Stomach (tissue), 19 donors: ENCODE measurements at places on chromosomes 11 and 22. TPM values are rescaled to one million over a fixed set of nuclear protein-coding genes. Genes with fewer than 3 reads are reported as not detected.

DNA sequence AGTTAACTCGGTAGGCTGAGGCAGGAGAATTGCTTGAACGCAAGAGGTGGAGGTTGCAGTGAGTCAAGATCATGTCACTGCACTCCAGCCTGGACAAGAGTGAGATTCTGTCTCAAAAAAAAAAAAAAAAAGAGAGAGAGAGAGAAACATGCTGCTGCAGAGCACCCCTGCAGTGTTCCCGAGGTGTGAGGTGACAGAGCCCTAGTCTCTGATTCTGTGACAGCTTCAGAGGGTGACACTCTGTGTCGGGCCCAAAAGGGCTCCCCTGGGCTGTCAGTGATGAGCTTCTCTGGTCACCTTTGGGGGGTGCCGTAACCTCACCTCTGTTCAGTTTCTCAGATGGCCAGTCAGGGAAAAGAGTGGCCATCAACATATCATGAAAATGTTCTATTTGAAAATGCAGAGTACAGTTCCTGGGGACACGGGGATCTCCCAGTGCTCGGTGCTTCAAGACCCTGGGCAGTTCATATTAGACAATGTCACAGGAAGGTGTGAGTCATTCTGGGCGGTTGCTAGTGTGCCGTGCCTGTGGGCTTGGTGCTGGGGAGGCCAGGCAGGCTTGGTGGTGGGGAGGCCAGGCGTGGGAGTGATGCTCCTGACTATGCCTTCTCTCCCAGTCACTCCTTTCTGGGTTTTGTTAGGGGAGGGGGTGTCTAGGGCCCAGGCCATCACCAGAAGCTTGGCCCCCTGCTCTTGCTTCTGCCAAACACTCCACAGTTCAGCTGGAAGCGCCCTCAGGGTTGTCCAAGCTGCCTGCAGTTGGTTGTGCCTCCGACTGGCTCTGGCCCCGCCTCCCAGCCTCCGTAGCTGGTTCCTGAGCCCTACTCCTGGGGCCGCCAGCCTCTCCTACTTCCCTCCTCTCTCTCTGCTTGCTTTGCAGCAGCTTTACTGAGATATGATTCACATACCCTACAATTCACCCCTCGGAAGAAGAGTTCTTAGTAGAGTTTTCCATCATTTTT, 52.5 kb upstream of the CLDN5 start:
- DNase-seq: no peak

- no peak for DNase-seq
Observed at GRCh38 chr22:39898997-39899396, 1.9 kb upstream of the GRAP2 start.

- no peak for DNase-seq
Observed at GRCh38 chr11:59459916-59460315, 3.2 kb downstream of the OR4D6 start.

DNA sequence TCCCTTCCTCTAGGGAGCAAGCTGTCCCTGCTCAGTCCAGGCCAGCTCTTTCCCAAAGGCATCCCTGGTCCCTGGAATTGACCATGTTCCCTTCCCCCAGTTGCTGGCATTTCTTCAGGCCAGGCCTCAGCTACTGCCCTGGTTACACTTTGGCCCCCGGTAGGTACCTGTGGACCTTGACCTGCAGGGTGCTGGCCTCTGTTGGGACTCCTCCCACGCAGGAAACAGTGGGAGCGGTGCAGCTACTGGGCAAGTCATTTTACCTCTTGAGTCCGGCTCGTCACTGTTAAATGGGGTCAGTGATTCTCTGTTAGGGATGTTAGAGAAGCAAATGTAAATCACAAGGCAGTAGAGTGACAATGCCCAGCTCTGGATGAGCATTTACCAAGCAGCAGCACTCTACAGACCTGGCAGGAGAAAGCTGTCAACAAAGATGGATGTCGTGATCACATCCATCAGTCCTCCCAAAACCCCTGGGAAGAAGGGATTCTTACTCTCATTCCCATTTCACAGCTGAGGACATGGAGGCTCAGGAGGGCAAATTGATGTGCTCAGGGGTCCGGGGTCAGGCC, 16.9 kb downstream of the MYO7A start:
- DNase-seq: peak; percentile 33

DNA sequence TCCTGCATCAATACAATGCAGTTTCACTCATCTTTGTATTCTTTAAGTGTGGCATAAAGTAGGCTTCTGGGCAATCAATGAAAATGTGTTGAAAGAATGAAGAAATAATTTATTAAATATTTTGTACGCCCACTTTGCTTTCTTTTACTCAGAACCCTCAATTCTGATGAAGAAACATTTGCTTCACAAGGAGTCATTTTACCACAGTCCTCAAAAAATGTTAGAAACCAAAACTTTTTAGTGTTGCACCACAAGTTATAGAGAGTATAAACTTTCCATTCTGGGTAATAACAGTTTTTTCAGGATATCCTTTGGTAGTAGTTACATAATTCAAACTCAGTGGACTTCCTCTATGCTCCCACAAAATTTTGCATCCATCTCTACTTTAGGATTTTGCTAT, 360.5 kb downstream of the DLG2 start:
- DNase-seq: no peak

DNA sequence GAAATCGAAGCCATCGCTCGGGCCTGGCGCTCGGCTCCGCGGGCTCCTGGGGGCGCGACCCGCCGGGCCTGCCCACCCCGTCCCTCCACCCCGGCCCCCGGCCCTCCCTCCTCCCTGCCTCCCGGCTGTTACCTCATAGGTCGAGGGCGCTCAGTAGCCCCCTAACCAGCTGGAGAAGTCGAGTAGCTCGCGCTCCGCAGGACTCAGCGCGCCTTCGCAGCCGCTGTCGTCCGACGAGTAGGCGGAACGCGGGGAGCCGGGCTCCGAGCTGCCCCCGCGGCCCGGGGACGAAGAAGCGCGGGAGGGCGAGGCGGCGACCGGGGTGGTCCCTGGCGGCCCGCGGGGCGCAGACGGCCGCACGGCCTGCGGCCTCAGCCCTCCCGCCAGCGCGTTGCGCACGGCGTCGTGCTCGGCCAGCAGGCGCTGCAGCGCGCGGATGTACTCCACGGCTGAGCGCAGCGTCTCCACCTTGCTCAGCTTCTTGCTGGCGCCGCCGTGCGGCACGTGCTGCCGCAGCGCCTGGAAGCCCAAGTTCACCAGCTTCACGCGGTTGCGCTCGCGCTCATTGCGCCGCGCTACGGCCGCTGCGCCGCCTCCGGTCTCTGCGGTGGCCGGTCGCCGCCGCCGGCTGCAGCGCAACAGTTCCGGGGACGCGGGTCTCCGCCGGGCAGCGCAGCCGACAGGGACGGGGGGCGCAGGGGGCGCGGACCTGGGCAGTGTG, 627 bp downstream of the ASCL2 start:
- peak; percentile 74 for DNase-seq

GRCh38 chr11:14927146-14927545, 35.1 kb upstream of the CYP2R1 start:
- DNase-seq: no peak

GRCh38 chr11:74002832-74003231, 6.1 kb downstream of the UCP3 start:
- no peak for DNase-seq

DNA sequence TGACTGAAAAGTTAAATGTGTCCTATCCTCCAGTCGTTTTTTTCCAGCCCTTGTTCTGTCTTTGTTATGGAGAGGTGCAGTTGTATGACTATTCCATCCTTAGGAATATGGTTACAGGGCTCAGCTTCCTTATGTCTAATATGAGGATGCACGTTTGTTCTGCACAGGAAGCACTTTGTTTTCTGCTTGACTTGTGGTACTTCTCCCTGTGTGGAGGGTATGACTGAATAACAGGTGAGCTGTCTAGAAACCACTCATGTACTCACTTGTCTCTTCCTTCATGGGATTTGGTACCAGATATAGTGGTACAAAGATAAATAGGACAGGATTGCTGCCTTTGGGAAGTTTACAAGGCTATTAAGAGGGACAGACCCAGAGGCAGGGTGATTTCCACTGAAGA, 17.4 kb downstream of the CABIN1 start:
- DNase-seq: no peak

- DNase-seq: no peak
Observed at GRCh38 chr11:45554230-45554967, 111.0 kb downstream of the CHST1 start.

GRCh38 chr11:64643920-64644646, 53.1 kb downstream of the SLC22A12 start:
- no peak for DNase-seq

DNA sequence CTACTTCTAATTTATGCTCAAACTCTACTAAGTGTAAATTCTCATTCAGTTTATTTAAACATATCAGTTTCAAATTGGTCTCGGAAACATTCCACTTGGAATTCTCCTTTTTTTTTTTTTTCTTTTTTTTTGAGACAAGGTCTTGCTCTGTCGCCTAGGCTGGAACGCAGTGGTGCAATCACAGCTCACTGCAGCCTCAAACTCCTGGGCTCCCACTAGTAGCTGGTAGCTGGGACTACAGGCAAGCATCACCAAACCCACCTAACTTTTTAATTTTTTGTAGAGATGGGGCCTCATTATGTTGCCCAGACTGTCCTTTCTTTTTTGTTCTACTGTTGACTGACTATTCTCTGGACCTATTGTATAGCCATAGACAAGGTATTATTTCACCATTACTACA, 33.3 kb upstream of the CCDC81 start:
- no peak for DNase-seq

- no peak for DNase-seq
Observed at GRCh38 chr11:120024586-120024985, 113.3 kb downstream of the TRIM29 start.

DNA sequence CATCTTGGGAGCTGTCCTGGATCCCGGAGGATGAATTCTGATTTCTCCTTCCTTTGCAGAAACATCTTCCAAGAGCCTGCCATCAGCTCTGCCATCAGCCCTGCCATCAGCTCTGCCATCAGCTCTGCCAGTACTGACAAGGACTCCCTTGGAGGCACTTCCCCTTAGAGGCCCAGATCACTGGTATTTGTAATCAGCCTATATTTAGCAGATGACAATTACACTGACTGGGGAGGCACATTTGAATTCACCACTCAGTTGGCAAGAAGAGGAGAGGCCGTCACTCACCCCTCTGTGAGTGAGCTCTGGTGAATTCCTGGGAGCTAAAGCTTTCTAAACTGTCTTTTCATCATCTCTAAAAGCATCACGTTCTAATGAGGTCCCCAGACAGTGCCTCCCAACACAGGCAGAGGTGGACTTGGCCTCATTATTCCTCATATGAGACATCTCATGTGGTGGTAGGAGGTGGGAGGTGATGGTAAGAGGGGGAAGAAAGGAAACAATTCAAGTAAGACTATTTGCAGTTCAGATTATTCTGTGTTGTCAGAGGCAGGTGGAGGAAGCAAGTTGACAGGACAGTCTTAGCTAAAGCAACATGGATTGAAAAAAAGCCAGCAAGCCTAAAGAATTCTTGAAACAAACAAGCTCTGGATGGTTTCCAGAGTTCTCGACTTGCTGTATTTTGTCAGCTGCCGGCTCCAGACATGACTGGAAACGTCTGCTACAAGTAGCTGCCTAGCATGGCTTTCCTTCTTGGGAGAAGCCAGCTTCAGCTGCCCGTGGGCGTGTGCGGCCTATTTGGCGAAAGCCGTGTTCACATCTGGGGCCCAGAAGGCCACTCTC, 771.7 kb downstream of the TBC1D22A start:
- peak; percentile 83 for DNase-seq

Gene TREH
- polyA plus RNA-seq: 1.4 TPM

Gene ZP1
- 4.1 TPM for polyA plus RNA-seq

Gene TESMIN
- polyA plus RNA-seq: 3.3 TPM

Gene ST14
- 12.4 TPM for polyA plus RNA-seq

Gene OR52A1
- polyA plus RNA-seq: not detected
